ENCODE measurements at places on chromosomes 4 and X.

DNA sequence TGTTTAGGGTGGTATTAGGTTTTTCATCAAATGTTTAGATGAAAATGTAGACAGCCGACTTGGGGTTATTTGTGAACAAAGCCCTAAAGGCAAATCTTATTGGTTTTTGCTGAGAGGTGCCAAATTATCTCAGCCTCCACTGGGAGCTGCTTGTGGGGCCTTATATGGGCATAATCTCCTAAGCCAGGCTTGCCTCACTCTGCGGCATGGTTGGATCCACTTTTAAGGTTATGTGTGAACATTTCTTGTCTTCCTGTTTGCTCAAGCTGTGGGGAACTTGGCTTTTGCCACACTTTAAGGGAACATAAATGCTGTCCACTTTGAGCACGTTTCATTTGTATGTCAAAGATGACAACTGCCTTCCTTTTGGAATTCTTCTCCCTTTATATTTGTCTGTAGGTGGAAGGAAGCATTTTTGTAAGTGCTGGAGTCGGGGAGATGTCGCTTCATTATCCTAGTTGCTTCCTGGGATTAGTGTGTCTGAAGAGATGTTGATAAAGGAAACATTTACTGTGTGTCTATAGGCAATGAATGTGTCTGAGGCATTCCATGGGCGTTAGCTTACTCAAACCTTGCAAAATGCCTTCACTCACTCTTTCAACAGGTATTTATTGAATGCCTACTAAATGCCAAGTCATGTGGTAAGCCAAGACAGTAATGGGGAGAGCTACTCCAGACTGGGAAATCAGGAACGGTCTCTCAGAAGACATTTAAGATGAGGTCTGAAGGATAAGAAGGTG, 78.3 kb downstream of the SLC9A6 start:
- DNase-seq = peak; percentile 88

GRCh38 chr4:29046186-29046585, 1674.0 kb upstream of the PCDH7 start:
- peak; percentile 86 for DNase-seq

DNA sequence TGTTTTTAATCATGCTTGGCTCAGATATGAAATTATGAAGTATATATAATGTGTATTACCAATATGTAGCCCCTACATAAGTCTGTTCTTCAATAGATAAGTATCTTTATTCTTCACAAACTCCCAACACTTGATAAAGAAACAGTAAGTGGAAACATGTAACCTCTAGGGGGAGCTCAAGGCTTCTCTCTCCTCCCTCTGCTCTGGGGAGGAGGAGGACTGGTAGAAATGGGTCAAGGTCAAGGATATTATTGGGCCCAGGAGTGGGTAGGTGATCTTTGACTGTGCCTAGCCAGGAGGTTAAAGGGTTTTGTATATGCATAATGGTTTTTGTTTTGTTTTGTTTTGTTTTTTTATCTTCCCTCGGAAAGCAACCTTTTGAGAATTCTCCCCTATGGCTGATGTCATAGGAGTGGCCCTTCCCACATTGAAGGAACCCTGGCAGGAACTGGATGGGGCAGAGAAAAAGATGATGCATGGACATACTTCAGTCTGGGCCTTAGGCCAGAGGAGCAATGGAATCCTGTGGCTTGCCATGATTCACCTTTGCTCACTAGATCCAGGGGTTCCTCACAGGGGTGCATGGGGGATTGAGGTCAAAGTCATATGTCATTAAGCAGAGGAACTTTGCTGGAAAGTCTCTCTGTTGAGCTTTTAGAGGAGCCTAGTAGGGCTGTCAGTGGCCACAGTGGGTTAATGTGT, 460.3 kb downstream of the MID1IP1 start:
- peak; percentile 45 for DNase-seq

GRCh38 chr4:184450743-184451535, 23.4 kb downstream of the IRF2 start:
- no peak for DNase-seq

GRCh38 chr4:145035494-145036136, 62.4 kb downstream of the ANAPC10 start:
- DNase-seq = no peak

DNA sequence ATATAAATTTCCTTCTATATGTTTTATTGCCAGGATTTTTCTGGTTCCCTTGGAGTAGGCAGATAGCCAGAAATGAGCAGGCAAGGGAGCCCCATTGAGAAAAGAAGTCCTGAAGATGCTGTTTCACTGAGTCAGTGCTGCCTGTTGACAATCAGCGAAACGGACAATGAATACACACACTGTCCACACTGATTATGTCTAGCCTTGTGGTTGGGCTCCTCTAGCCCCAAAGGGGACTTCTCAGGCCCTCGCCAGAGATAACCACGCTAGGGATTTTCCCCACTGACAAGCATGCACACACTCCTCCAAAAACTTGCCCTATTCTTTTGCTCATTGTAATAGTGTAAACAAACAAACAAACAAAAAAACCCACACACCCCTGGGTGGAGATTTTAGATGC, 369.3 kb downstream of the DMD start:
- no peak for DNase-seq

DNA sequence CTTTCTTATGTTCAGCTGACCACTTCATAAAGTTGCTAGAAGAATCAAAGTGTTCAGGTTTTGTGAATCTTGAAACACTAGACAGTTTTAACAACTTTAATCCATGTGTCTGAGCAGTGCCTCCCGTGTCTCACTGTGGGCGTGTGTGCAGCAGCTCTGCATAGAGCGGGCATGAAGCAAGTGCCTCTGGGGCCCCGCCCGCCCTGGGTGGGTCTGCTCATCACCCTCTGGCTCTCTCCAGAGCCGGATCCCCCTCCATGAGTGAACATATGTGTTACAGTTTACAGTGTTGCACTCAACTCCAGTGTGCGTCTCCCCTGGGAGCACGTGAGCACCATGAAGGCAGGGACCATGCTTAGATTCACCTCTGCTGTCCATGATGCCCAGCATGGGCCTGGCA, 37.6 kb upstream of the CRMP1 start:
- no peak for DNase-seq

DNA sequence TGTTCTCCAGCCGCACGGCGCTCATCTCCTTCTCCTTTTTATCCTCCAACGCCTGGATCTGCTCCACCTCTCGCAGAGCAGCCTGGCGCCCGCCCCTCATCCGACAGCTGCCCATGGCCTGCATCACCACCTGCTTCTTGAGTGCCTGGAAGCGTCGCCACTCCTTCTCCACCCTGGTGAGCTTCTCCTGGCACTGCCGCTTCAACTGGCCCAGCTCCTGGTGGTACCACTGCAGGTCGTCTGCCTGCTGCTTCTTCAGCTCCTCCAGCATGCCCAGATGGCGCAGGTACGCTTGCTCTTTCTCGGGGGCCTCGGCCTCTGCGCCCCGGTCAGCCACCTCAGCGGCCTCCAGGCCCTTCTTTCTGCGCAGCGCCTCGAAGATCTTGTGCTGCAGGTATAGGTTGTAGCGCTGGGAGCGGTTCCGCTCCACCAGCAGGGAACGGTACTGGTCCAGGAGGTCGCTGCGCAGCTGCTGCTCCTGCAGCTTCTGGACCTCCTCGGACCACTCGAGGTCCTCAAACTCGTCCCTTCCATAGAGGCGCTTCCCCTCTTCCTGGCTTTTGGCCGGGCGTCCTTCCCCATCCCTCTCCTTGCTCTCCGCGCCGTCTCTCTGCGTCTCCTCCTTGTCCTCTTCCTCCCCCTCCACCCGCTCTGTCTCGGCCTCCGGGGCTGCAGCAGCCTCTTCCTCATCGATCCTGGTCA, 1.2 kb upstream of the TADA2B start:
- DNase-seq = no peak

DNA sequence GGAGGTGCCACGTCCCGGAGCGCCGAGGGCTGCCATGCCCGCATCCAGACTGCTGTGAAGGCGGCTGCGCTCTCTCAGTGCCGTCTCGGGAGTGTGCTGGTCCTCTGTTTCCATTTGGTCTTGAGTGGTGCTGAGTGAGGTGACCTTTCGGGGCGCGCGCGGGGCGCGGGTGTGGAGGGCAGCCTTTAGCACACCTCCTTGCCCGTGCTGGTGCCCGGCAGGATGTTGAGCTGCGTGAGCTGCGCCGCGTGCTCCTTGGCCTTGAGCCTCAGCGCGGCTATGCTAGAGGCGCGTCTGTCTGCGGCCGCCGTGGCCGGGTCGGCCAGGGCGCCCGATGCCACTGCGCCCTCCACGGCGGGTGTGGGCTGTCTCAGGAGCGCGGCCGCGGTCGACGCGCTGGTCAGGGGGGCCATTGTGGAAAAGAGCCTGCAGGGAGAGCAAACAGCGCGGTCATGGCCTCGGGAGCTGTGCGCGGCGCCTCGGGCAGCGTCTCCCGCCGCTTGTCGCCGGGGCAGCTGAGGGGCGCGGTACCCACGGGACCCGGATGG, 11.2 kb downstream of the ARX start:
- no peak for DNase-seq

- DNase-seq = peak; percentile 30
These were observed 12.7 kb downstream of the ACOX3 start for GRCh38 chr4:8427761-8428287.

- no peak for DNase-seq
These were observed 14.1 kb upstream of the TCEANC start for GRCh38 chrX:13638826-13639225.

- DNase-seq = peak; percentile 88
These were observed 88.2 kb upstream of the USP9X start for GRCh38 chrX:40996886-40997530.

- DNase-seq = no peak
These were observed 527.2 kb upstream of the PRKX start for GRCh38 chrX:4240541-4241194.

- no peak for DNase-seq
These were observed 184.1 kb downstream of the IL1RAPL2 start for GRCh38 chrX:104749951-104750610.

- peak; percentile 15 for DNase-seq
These were observed 535.5 kb downstream of the MID1IP1 start for GRCh38 chrX:39336671-39337311.

Data from iris pigment epithelial cell (primary cell).